ENCODE measurements at places on chromosomes 6 and 20. TPM values are rescaled to one million over a fixed set of nuclear protein-coding genes. Genes with fewer than 3 reads are reported as not detected.
A peak's percentile ranks its signal among the peaks of the same experiment; 100 is the strongest.

Gene RIMS4
- total RNA-seq, result not detected

Gene ENPP3
- 1.4 TPM for total RNA-seq

DNA sequence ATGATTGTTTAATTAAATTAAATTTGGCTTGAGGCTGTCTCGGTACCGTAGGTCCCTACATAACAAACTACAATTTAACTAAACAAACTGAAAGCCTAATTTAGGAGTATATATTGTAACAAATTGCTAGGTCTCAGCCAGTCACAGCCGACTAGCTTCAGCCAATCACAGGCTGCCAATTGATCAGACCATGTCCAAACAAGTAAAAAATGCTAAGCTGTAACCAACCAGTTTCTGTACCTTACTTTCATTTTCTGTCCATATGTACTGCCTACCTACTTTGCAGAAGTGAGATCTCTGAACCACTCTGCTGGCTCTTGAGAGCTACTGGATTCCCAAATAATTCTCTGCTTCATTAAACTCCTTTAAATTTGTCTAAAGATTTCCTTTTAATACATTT is 648.0 kb upstream of the GJE1 start:
- peaks cover 42% of the 10 kb centered on the region for H3K4me1 ChIP-seq
- peak overlapping the region; percentile 42 for H3K4me3 ChIP-seq
- no peaks in the 10 kb centered on the region for H3K27me3 ChIP-seq
- H3K27ac ChIP-seq, result peak overlapping the region; percentile 98
- peak; percentile 74 for DNase-seq

DNA sequence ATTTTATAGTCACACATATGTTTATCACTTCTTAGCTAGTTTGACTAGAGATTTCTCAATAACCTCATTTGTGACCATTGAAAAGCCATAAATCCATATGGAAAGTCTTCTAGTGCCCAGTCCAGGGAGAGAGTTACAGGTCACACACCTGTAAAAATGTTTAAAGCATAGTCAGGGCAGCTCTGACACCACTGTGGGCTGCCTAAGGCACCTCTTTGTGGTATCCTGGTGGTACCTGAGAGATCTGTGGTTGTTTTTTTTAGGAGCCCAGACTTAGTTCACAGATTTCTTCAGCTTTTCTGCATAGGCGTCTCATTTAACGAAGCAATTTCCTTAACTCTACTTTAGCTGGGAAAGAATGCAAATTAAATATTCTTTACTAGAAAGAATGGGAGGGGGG is 186.6 kb downstream of the CENPW start:
- no peaks in the 10 kb centered on the region for H3K36me3 ChIP-seq
- no peaks in the 10 kb centered on the region for H3K27me3 ChIP-seq
- H3K27ac ChIP-seq, result no peak overlapping the region
- no peaks in the 10 kb centered on the region for H3K4me1 ChIP-seq

GRCh38 chr6:141521440-141521839 is 611.3 kb upstream of the GJE1 start:
- H3K27ac ChIP-seq, result no peak overlapping the region
- H3K4me1 ChIP-seq, result no peaks in the 10 kb centered on the region
- no peak for DNase-seq
- peaks cover 3% of the 10 kb centered on the region for H3K27me3 ChIP-seq

DNA sequence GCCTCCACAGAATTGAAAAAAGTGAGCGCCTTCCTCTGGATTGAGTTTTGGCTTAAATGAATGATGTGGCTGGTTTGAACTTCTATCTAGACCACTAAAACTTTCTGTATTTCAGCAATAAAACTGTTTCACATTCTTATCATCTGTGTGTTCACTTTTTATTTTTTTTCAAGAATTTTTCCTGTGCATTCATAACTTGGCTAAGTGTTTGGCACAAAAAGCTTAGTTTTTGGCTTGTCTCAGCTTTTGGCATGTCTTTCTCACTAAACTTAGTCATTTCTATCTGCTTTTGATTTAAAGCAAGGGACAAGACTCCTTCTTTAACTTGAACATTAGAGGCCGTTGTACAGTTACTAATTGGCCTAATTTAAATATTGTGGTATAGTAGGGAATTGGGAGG is 1015.1 kb downstream of the EPHA7 start:
- no peak overlapping the region for H3K4me3 ChIP-seq
- H3K27ac ChIP-seq, result no peak overlapping the region
- DNase-seq, result no peak
- H3K36me3 ChIP-seq, result no peaks in the 10 kb centered on the region

DNA sequence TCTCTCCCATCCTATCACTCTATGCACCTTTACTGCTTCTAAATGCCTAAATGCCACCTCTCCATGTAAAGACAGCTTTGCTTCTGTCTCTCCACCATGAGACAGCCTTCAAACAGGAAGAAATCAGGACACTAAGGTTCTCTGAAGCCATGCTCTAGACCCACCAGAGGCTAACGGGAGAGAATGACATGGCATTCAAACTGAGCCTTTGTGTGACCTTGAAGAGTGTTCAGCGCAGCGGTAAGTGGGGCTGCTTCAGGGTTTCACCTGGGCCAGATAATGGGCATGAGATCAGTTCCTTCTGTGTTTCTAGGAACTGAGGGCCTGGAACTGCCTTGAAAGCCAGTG is 20.1 kb downstream of the FAM50B start:
- no peak overlapping the region for H3K4me3 ChIP-seq
- no peak overlapping the region for H3K27ac ChIP-seq
- H3K4me1 ChIP-seq, result peaks cover 8% of the 10 kb centered on the region
